ENCODE measurements at places on chromosomes 1 and 21.

- no peak for DNase-seq
These were observed 12.8 kb downstream of the GRIK3 start for GRCh38 chr1:37021502-37021901.

DNA sequence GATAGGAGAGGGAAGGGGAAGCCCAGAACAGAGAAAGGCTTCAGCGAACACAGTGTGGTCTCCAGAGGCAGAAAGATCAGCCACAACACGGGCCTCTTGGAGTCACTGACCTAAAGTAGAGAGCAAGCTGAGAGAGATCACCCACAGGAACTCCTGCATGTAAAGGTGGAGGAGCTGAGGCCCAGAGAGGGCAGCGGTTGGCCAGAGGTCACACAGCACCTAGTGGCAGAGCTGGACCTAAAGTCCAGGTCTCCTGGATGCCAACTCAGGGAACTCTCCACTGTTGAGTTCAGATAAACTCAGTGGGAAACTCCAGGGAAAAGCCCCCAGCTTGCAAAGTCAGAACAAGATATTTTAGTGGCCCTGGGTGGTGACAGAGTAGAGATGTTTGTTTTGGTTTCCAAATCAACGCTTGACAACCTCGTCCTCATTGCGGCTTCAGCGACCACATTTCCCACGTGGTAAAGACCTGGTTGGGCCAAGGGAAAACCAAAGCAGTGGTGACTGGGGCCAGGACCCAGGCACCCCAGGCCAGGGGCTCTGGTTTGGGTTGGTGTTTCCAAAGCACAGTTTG, 4.6 kb downstream of the IFFO2 start:
- DNase-seq: peak; percentile 88

GRCh38 chr1:172954476-172955150, 96.1 kb downstream of the TNFSF18 start:
- no peak for DNase-seq

GRCh38 chr1:228647523-228648444, 87.5 kb upstream of the RHOU start:
- DNase-seq: peak; percentile 13

DNA sequence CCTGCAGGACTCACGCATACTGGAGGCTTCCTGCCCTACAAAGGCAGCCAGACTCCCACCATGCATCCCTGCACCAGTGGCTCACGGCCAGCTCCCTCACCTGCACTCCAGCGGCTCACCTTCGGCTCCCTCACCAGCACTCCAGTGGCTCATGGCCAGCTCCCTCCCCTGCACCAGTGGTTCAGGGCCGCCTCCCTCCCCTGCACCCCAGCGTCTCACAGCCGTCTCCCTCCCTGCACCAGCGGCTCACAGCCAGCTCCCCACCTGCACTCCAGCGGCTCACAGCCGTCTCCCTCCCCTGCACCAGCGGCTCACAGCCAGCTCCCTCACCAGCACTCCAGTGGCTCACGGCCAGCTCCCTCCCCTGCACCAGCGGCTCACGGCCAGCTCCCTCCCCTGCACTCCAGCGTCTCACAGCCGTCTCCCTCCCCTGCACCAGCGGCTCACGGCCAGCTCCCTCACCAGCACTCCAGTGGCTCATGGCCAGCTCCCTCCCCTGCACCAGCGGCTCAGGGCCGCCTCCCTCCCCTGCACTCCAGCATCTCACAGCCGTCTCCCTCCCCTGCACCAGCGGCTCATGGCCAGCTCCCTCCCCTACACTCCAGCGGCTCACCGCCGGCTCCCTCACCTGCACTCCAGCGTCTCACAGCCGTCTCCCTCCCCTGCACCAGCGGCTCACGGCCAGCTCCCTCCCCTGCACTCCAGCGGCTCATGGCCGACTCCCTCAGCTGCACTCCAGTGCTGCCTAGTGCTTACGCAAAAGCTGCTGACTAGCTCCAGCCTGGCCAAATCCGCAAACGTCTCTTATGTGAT, 324.5 kb downstream of the NPHP4 start:
- no peak for DNase-seq

DNA sequence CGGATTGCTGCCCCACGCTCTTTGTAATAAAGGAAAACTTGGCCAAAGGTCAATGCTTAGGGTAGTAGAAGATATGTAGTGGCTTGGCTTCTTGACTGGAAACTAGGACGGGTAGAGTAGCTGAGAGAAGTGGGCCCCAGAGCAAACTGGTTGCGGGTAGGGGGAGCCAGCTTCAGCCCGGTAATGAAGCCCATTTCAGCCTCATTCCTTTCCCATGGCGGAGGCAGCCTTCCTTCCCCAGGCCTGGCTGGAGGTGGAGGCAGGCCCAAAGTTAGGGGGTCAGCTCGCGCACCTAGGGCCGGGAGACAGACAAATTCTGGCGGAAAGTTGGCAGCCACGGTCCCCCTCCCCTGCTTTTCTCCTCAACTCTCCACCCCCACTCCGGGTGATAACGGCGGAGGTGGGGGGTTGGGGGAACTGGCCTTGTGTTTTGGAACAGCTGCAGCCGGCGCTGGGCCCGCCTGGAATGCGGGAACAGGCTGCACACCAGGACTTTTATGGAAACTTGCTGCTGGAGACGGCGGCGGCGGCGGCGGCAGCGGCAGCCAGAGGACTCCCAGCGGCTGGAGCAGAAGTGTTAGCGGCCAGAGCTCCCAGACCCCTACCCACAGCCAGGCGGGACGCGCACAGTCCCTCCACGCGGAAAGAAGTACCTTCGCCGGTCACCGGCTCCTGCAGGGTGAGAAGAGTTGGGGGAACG, at the start of gene NEXN:
NEXN (plus strand) TSS at position 544 of the 700 bp plus-strand sequence. CDS start 27,483 bp downstream, outside the sequence.
- no peak for DNase-seq

GRCh38 chr1:20787840-20788795, 1.0 kb upstream of the HP1BP3 start:
- no peak for DNase-seq

DNA sequence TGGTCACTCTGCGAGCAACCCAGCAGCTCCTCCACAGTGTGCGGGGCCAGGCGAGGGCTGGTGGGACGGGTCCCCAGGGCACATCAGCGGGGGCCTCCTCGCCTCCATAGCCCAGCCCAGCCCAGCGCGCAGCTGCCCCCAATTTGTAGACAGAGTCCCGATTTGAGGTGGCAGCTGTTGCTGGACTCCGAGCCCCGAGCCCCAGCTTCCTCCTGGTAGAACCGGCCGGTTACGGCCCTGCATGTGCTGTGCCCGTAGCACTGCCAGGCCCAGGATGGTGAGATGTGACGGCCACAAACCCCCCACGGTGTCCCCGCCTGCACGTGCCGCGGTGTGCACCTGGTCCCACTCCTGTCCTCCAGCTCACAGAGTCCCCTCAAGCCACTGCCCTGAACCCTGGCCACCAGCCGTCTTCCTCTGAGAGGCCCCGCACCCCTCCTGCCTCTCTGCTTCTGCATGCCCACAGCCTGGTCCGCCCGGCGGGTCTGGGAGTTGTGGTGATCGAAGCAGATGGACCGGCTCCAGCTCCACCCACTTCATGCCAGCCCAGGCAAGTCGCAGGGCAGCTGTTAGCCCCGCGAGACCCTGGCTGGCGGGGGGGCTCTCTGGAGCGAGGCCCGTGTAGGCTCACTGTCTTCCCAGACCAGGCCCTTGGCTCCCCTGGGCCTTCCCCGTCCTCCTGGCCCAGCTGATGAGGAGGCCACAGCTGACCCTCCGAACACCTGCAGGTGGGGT, 55.5 kb downstream of the MORN1 start:
- no peak for DNase-seq

GRCh38 chr21:33505833-33506232, 14.3 kb upstream of the DNAJC28 start:
- no peak for DNase-seq

Measured in stimulated activated CD4-positive, alpha-beta T cell treated with anti-CD3 and anti-CD28 coated beads, Interleukin-1b, Interleukin-23, amount 100 ng/mL, for 48 hours (primary cell).